HCEC 1CT (cell line): ENCODE measurements at places on chromosomes 11 and 22.
A peak's percentile ranks its signal among the peaks of the same experiment; 100 is the strongest.

- no peak for DNase-seq
Observed at GRCh38 chr11:109984634-109985289, 108.4 kb upstream of the ZC3H12C start.

DNA sequence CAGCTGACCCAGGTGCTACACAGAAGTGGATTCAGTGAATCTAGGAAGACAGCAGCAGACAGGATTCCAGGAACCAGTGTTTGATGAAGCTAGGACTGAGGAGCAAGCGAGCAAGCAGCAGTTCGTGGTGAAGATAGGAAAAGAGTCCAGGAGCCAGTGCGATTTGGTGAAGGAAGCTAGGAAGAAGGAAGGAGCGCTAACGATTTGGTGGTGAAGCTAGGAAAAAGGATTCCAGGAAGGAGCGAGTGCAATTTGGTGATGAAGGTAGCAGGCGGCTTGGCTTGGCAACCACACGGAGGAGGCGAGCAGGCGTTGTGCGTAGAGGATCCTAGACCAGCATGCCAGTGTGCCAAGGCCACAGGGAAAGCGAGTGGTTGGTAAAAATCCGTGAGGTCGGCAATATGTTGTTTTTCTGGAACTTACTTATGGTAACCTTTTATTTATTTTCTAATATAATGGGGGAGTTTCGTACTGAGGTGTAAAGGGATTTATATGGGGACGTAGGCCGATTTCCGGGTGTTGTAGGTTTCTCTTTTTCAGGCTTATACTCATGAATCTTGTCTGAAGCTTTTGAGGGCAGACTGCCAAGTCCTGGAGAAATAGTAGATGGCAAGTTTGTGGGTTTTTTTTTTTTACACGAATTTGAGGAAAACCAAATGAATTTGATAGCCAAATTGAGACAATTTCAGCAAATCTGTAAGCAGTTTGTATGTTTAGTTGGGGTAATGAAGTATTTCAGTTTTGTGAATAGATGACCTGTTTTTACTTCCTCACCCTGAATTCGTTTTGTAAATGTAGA, 1.7 kb downstream of the MALAT1 start:
- peak; percentile 65 for DNase-seq

DNA sequence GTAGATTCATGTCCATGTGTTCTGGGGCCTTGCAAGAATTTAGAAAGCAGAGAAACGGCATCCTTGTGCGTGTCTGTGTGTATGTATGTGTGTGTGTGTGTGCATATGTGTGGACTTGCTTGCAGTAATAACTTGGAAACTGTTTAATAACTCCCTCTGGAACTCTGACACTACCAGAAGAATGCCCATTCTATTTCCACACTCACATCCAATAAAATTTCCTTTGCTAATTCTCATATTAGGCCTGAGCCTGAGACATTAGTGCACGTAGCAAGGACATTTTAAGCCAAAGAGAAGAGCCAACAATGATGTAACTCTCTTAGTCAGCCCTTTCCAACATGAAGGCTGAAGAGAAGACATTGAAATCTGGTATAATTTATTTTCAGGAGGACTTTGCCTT, 3.2 kb downstream of the OR4D6 start:
- DNase-seq: no peak

DNA sequence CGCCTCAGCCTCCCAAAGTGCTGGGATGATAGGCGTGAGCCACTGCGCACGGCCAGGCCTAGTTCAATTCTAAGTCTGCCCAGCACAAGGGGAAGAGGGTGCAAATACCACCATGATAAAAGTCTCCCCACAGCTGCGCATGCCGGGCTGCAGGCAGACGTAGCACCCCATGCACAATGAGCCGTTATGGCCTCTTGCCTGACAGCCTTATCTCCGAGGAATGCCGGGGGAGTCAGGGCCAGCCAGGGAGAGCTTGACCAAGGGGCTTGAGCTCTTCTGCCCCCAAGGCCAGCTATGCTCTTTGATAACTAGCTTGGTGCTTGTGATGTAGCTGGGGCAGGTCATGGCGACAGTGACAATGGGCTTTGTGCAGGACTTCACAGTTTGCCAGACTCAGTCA, 13.7 kb upstream of the SCUBE1 start:
- DNase-seq: no peak

DNA sequence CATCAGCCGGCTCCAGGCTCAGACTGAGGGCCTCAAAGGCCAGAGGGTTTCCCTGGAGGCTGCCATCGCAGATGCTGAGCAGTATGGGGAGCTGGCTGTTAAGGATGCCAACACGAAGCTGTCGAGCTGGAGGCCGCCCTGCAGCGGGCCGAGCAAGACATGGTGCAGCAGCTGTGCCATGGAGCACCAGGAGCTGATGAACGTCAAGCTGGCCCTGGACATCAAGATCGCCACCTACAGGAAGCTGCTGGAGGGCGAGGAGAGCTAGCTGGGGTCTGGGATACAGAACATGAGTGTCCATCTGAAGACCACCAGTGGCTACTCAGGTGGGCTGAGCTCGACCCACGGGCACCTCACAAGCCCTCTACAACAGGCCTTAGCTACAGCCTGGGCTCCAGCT, 4.0 kb upstream of the SCUBE2 start:
- no peak for DNase-seq

DNA sequence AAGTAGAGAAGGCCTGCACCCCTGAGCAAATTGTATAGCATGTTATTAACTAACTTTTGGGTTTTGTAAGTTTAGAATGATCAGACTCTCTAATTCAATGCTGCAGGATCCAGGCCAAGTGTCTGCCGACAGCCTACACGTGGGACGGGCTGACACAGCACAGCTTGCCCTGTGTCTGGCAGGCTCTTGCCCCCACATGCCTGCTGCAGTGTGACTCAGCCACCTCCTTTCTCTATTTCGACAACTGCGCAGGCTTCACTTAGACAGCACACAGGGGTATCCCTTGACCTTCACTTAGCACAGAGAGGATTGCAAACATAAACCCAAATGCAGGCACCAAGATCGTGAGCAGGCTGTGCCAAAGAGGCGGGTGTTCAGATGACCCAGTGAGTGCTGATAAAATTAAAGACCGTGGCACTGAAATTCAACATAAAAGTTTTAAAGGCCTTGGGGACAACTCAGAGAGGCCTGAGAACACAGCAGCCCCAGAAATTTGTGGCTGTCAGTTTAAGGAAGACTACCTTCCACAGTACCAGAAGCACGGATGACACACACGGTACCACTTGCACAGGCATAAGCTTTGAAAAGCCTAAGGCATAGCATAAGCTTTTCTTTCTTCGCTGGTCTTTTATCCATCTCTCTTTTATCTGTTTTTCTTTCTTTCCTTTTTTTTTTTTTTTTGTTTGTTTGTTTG, 37.8 kb downstream of the SCN3B start:
- peak; percentile 68 for DNase-seq

DNA sequence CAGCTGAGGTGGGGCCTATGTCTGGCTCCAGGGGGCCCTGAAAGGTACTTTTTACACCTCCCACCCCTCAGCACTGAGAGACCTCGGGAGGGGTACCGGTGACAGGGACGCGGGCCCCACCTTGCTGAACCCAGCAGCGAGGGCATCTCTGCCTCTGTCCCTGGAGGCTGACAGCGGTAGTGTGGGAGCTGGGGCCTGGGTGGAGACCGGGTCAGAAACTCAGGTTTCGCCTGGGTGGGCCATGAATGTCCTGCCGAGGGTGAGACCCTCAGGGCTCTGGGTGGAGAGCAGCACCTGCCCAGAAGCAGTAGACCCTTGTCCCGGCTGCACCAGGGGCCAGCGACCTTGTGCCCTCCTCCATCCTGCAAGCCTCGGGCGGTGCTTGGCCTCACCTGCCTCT, 22.2 kb downstream of the PTDSS2 start:
- DNase-seq: no peak

- DNase-seq: no peak
Observed at GRCh38 chr11:85619499-85619898, 7.6 kb downstream of the DLG2 start.

GRCh38 chr11:86617502-86617901, 54.9 kb downstream of the ME3 start:
- DNase-seq: no peak

GRCh38 chr11:38819981-38820380, 2221.9 kb upstream of the RAG2 start:
- DNase-seq: no peak

DNA sequence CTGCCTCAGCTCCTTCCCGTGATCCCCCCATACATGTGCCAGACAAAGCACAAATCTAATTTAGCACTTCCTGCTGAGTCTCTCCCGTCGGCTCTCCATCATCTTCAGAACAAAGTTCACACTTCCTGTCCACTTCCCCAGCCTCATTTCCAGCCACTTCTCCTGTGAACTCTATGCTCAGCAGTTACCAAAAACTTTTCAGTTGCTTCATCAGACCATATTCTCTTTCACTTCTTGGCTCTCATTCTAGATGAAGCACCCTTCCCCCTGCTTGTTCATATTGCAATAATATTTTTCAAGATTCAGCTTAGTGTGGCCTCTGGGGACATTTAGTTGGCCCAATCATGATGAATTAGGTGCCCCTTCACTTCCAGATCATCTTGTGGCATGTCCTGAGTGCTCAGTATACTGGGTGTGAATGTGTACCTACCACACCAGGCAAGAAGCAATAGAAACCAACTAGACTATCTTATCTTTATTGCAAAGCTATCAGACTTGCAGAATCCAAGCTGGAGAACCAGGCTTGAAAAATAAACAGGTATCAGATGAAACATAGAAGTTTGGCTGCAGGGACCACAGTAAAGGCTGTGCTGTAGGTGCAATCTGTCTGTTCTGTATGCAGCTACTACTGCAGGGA, 115.8 kb downstream of the NXPE2 start:
- DNase-seq: no peak

DNA sequence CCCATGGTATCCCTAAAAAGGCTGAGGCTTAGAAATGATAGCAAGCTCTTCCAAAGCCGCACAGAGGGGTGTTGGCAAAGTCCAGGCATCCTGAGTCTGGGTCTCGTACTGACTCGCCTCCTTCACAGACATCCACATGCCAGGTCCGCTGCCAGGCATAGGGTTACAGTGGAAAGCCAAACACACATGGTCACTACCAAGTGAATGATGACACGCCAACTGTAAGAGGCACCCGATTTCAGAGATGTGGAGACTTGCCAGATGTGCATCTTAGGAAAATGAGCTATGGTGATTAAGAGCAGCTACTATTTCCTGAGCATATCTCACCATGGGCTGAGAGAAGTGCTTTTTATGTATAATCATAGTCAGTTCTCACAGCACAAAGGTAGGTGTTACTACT, 314.9 kb downstream of the MIAT start:
- DNase-seq: no peak

GRCh38 chr22:39960791-39961746, 872 bp downstream of the TMA7B start:
- DNase-seq: peak; percentile 98

- no peak for DNase-seq
Observed at GRCh38 chr22:42717197-42717928, 3.3 kb downstream of the A4GALT start.

DNA sequence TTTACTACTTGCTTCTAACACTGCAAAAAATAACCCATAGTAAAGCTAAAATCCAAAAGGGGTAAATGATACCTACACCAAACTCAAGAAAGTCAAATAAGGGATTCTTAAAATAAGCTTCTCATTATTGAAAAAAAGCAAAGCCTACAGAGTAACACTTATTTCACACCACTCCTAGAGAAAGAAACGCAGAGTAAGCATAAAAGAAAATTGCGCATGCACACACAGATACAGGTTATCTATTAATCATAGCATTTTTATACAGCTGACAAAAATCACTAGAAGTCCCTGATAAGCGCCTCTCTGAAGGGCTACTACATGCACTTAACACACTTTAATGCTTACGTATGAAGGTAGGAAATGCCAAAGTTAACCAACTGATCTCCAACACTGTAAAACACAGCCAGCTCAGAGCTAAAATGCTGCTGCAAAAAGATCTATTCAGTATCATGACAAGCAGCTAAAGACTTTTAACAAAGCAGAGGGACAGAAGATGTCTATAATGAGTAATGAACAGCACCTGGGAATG, 14.0 kb downstream of the RBFOX2 start:
- no peak for DNase-seq

DNA sequence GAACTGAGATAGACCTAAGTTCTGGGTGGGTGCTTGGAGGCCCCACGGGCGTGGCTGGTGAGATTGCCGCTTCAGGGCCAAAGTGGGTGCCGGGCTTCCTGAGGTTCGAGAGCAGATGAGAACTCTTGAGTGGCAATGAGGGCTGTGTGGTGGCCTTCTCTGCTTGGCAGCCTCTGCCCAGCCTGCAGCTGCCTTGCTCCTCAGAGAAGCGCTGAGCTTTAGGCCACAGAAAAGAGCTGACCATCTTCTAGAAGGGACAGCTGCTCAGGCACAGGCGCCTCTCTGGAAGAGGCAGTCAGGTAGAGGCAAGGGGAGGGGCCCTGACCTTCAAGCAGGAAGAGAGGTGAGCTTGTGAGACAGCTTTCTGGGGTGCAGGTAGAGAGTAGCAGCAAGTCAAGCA, 72.8 kb downstream of the MED15 start:
- DNase-seq: no peak

DNA sequence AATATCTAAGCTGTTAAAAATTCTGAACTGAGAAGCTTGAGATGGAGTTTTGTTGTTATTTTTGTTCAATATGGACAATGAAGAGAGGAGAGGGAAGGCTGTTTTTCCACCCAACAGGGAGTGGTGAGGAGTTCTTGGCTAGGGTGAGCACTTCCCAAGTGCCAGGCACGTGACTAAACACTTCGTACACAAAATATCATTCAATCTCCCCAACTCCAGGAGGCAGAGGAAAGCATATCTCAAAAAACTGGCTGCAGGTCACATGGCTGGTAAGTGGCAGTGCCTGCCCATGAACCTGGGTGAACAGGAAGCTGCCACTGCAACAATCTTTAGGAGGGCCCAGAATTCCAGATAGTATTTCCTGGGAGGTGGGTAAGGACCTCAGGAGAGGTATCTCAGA, 11.6 kb downstream of the ELF5 start:
- peak; percentile 13 for DNase-seq

- peak; percentile 47 for DNase-seq
Observed at GRCh38 chr22:22422629-22423112, 85.9 kb downstream of the ZNF280B start.

DNA sequence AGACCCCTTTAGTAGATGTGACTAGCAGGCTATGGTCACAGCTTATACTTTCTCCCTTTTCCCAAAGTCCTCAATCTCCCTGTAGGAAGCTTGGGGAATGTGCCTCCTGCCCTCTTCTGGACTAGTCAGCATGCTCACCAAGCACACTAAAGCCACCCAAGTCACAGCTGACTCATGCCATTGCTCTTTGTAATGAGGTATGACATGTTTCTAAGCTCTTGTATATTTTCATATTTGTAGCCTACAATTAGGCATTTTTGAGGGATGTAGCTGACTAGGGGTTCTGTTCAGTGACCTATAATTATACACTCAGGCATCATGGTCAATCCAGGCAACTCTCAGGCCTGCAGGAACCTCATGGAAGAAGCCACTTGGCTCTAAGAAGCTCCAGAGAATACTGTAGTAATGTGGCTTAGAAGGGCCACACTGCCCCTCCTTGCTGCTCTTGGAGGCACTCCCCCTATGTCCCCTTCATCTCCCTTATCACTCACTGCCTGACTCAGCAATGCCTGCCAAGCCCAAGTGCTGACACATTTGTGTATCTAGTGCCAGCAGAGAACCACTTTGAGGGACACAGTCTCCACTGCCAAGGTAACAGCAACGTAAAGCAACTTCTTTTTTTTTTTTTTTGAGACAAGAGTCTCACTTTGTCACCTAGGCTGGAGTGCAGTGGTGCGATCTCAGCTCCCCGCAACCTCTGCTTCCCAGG, 86.2 kb downstream of the RPL27A start:
- DNase-seq: peak; percentile 90

- DNase-seq: peak; percentile 10
Observed at GRCh38 chr22:25368271-25368670, 148.8 kb downstream of the CRYBB2 start.

GRCh38 chr22:35978889-35979288, 49.7 kb downstream of the RBFOX2 start:
- no peak for DNase-seq

- peak; percentile 34 for DNase-seq
Observed at GRCh38 chr22:40258017-40258416, 80.3 kb downstream of the TNRC6B start.
